ENCODE measurements at places on chromosomes 3 and 15.
A peak's percentile ranks its signal among the peaks of the same experiment; 100 is the strongest.

- DNase-seq: no peak
These were observed 251.9 kb downstream of the TJP1 start for GRCh38 chr15:29570121-29570947.

GRCh38 chr3:49856181-49857005 is at the start of gene TRAIP:
Gene TRAIP, minus strand, starts transcription at chr3:49856564. Its CDS starts 111 bp downstream, at chr3:49856453.
- peak; percentile 90 for DNase-seq

DNA sequence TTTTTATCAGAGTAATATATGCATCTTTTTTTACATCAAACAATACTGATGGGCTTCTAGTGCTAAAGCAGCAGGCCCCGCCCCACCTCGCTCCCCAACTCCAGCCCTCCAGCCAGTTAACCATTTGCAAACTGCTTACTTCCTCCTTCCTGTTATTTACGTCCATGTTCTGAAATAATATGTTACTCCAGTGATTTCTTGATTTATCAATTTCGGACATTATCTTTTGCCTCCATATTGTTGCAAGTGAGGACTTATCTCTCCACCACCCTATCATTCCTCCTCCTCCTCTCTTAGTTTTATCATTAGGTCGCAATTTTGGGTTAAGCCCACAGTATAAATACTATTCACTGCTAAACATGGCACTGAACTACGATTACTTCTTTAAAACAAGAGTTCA is 39.5 kb downstream of the ZNF710 start:
- DNase-seq: no peak

DNA sequence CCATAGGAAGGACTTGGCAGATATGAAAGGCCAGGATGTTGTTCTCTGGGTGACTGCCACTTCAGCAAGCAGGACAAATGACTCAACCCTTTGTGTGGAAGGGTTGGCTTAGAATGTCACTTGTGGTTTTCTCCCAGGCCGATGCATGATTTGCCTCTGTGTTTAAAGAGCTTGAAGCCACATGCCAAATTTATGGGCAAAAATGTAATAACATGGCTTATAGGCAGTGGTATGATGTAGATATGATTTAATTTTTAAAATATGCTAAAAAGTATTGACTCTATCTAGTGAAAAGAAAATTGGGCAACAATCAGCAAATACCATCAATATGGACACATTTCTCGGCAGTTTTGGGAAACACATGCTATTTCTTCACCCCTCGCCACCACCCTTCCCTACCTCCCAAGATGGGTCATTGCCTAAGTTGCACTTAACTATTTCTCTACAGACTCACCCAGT is 114.6 kb downstream of the CYP19A1 start:
- DNase-seq: no peak

- no peak for DNase-seq
These were observed 122.0 kb upstream of the RGMA start for GRCh38 chr15:93210995-93211394.

- no peak for DNase-seq
These were observed 13.8 kb upstream of the MSL2 start for GRCh38 chr3:136209921-136210320.

DNA sequence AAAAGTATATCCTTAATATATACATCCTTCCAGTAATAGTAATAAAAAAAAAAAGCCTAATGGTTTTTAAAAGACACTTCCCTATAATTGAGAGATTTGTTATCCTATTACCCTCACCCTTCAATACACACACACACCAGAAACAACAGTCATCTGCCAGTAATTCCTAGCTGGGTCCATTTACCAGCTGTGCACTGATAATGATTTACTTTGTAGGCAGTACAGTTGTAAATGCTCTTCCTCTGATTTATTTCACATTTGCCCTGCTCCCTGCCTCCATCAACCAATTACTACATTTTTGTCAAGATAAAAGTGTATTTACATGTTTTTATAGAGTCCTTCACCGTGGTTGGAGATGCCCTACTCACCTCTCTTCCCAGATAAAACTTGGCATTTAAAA is 12.4 kb downstream of the TPM1 start:
- DNase-seq: no peak

DNA sequence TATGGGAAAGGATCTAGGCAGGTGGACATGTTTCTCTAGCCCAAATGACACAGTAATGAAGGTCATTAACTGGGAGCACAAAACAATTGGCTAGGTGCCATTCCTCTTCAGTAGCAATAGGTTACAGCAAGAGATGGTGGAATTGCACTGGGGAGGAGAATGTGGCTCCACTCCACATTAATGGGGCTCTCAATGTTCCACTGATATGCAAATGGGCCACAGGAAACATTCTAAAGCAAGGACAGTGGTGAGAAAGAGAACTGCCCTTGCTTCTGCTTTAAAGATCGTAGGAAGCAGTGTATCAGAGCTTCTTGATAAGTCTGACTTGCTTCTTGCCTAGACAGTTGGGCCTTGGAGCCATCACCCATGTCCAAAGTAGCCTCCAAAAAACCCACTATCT is 271.4 kb upstream of the PPP2R3A start:
- DNase-seq: no peak

- no peak for DNase-seq
These were observed 173.1 kb downstream of the FHIT start for GRCh38 chr3:61078048-61078752.

DNA sequence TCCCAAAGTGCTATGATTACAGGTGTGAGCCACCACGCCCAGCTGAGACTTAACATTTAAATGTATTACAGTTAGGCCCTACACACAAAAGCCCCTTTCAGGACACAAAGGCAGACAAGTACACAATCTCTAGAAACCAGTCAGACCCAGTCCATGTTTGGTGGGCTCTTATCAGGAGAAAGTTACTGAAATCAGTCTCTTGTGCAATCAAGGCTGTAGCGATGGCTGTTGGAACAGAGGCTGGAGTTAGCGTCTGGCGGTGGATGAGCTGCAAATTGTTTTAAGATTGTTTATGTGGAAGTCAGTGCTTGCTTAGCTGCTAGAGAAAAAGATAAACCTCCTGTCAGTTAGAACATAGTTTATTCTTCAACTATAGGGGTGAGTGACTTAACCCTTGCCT is 89.5 kb upstream of the SNRPN start:
- no peak for DNase-seq

GRCh38 chr15:51755790-51756189 is 4.4 kb downstream of the TMOD2 start:
- no peak for DNase-seq

GRCh38 chr15:42194513-42194912 is 13.6 kb downstream of the VPS39 start:
- DNase-seq: no peak

DNA sequence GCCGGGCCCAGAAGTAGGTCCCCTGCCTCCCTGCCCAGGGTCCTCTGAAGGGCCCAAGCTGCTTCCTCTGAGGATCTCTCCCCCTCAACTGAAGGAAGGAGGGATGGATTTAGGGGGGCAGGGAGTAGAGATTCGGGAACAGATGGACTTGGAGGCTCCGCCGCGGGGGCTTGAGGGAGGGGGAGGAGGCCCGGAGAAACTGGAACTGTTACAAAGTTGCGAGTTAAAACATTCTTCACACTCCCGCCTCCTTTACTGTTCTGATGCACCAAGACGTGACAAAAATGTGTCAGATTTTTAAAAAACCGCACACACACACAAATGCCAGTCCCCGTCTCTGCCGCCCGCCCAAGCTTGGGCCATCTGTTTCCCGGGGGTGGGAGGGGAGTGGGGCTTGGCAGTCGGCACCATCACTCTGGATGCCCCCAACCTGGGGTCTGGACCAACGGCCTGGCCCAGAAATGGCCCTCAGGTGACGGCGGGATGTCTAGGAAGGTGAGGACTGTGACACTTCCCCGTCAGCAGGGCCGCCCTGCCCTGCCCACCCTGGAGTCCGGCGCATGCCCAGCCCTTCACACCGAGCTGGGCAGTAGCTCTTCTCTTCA is 25.0 kb upstream of the LINGO1 start:
- no peak for DNase-seq

DNA sequence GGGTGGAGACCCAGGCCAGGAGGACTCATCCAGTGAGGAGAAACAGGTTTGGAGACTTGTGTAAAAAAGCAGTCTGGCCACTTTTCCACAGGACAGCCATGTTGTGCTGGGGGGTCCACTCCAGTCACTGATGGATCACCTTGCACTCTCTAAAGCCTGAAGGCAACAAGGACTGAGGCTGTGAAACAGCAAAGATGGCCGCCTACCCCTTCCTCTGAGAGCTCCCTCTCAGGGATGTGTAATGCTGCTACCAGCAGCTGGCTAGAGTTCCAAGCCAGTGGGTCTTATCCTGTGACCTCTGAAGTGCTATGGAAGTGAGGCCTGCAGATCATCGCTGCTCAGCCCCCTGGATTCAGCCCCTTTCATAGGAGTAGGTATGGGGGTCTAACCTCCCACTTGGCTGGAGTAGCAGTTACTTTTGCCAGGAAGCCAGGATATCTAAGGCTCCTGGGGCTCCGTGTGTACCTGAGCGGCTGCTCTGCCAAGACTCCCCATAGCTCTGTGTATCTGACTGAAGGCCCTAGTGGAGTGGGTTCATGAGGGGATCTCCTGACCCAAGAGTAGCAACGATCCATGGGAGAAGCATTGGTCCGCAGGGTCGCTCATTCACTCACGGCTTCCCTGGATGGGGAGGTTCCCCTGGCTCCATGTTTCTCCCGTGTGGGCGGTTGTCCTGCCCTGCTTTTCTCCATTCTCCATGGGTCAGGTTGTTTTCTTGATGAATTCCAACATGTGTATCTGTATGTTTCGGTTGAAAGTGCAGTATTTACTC is 69.9 kb upstream of the TNFSF10 start:
- no peak for DNase-seq

DNA sequence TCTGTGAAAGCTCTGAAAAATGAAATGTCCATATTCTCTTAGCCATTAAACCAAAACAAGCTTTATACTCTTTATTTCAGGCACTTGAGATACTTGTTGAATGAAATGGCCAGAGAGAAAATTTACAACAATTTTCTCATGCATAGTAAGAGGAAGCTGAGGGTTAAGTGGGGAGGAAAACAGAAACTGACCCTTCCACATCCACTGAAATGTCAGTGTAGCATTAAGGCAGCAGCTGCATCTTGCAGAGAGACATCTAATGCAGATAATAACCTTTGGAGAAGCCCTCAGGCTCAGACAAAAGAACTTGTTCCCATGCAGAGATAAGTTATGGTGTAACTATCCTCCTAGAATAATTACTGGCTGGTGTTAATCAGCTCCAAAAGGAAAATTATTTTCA is 34.0 kb downstream of the ZDHHC23 start:
- DNase-seq: no peak

- DNase-seq: no peak
These were observed 328.9 kb downstream of the THSD4 start for GRCh38 chr15:71444032-71444810.

- DNase-seq: no peak
These were observed 55.9 kb upstream of the ABHD17C start for GRCh38 chr15:80639168-80639555.

DNA sequence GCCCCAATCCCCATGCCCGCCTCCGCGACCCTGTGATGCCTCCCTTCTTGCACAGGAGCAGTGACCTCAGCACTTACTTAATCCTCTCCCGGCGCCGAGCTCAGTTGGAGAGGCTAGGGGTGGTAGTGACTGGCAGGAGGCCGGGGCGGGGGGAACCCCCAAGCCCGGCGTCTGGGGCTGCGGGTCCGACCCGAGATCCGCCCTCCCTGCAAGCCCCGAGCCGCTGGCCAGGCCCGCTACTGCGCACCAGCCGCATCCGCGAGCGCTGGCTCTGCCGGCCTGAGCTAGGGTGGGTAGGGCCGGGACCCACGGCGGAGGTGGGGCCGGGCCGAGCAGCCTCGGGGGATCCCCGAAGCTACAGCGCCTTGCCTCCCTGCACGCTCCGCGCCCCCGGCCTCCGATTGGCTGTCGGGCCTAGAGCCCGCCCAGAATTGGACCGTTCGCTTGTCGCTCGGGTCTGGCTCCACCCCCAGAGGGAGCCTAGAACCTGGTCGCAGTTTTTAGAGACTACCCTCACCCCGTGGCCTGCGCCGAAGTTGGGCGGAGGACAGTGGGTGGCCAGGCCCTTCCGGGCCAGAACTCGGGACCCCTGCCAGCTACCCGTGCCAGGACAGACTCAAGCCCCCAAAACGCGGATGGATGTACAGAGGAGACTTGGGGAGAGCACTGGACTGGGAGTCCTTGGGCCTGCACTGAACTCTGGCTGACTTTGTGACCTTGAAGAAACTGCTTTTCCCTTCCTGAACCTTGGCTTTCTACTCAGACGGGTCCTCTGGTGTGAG is at the start of gene C3orf18:
Gene C3orf18, minus strand, starts transcription at position 362 of the 782 bp plus-strand sequence. CDS start 2,048 bp downstream, outside the sequence.
- DNase-seq: peak; percentile 94

DNA sequence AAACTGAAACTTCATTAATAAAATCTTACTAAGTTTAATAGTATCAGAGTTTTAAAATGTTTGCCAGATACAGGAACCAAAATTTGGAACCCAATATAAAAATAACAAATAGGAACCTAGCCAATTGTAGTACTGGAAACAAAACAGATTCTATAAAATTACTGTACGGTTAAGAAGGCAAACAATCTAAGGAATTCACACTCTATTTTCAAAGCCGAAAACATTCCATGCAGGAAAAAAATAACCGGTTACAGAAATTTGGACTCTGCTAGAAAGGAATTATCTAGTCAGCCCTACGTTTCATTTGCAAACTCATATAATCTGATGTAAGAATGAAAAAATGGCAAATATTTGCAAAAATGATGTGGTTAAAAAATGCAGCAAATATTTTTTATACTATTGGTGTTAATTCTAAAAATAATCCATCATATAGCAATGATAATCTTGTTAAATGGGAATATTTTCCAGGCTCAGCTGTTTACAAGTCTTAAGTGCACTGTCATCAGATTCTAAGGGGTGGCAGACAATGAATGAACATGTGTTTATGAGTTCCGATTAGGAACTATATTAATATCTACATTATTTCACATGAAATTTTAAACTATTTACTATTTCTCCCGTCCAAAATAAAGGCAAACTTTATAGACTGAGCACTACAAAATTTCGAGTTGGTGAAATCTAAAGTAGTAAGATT is 58.1 kb downstream of the DCBLD2 start:
- no peak for DNase-seq

DNA sequence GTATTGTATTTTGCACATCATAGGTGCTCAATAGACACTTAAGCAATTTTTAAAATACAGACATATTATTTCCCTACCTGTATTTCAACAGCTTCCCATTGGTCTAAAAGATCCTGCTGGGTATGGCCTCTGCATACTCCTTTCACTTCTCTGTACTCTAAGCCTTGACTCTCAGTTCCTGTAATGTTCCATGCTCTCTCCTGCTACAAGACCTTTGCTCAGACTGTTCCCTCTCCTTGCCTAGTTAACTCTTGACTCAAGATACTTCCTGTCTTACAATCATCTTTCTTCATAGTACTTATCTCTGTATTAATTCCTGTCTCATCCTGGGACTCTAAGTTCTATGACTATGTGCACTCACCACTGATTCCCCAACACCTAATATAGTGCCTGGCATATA is 1.7 kb downstream of the SCN11A start:
- no peak for DNase-seq

DNA sequence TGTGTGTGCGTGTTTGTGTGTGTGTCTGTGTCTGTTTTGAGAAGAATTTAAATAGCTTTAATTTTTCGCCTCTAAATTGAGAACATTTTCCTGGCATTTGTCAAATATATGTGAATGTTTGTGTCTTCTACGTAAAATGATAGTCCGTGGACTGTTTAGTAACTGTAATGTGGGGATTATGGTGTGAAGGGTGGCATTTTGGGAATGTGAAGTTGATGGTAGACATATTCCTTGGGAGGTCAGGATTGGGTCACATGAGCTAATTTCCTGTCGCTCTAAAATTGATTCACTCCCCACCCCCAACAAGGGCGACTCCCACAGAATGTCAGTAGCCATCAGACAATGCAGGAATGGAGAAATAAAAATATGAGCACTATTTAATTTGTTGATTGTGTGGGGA is 107.3 kb downstream of the ITPR1 start:
- DNase-seq: no peak

- DNase-seq: no peak
These were observed 91.0 kb upstream of the MBNL1 start for GRCh38 chr3:152177757-152178156.

GRCh38 chr15:70376929-70377691 is 279.4 kb upstream of the TLE3 start:
- DNase-seq: no peak
